ENCODE measurements at places on chromosomes 1 and 21.

GRCh38 chr1:53137729-53138128 is 4.7 kb downstream of the SLC1A7 start:
- no peak for DNase-seq

GRCh38 chr1:87686671-87687070 is 358.0 kb downstream of the LMO4 start:
- DNase-seq = no peak

GRCh38 chr1:183205196-183205781 is 19.2 kb downstream of the LAMC2 start:
- no peak for DNase-seq

GRCh38 chr1:92259350-92259749 is 39.4 kb downstream of the GLMN start:
- no peak for DNase-seq

DNA sequence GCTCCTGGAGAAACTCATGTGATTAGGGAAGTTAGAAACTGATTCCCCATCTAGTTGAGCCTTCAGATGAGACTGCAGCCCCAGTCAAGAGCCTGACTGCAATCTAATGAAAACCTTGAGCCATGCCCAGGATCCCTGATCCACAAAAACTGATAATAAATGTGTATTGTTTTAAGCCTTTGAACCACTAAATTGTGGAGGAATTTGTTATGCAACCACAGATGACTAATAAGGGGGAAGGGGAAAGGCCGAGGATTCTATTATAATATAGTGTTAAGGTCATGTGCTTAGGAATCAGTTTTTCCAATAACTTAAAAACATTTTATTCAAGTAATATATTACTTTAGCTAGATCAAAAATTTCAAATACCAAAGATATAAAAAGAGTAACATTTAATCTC is 52.8 kb upstream of the USP25 start:
- no peak for DNase-seq

GRCh38 chr1:76073481-76073880 is 1.1 kb upstream of the ST6GALNAC3 start:
- DNase-seq = no peak

- DNase-seq = no peak
Observed at GRCh38 chr1:219220945-219221344, 47.3 kb downstream of the LYPLAL1 start.

GRCh38 chr1:237556911-237557310 is 333.8 kb downstream of the ZP4 start:
- DNase-seq = no peak

GRCh38 chr1:209675565-209676154 is 448 bp downstream of the G0S2 start:
- peak; percentile 18 for DNase-seq

DNA sequence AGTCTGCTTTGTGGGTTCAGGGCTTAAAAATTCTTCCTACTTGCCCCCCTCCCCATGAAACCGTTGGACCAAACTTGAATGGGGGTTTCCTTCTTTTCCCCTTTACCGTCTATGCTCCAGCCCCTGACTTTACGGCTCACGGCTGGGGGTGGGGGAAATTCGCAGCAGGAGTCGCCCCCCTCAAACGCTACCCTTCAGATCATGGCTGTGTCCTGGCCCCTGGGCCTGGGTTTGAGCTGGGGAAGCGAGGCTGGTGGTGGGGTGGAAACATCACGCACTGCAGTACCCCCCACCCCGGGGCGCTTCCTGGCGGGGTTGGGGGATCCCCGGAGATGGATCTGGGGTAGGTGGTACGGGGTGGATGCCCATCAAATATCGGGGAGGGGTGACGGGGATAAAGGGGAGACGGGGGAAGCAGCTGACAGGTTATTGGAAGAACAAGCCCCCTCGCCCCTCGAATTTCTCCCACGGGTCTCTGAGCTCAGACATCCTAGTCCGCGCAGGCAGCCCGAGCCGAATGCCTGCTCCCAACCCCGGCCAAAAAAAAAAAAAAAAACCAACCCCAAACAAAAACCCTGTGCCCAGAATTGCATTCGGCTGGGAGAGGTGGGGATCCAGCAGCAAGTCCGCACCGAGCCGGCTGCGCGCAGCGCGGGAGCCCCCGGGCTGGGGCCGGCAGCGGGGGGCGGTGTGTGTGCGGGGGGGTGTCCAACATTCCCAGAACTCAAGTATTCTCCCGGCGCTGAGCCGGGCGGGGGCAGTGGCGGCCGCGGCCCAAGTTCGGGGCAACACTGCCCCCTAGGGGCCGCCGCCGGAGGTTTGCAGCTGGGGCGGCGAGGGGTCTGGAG is 59.0 kb upstream of the ACOT11 start:
- peak; percentile 76 for DNase-seq

DNA sequence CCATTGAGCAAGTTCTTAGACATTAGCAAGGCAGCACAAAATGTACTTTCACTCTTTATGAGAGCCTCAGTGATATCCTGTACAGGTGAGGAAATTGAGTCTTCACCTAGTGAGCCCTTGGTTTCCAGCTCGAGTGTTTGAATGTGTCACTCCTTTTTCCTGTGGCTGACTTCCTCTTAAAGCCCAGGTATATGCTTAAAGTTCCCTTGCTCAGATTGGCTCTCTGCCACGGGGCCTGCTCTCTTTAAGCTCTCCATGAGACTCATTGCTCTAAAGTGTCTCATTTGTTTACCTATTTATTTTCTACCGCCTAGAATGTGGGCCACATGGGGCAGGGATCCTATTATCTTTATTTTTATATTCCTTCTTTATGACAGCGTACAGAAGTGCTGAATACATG is 324.9 kb downstream of the SIPA1L2 start:
- DNase-seq = no peak

GRCh38 chr21:14569868-14570267 is 23.8 kb upstream of the SAMSN1 start:
- DNase-seq = no peak

GRCh38 chr1:46372431-46372830 is 21.7 kb upstream of the FAAH start:
- DNase-seq = no peak

DNA sequence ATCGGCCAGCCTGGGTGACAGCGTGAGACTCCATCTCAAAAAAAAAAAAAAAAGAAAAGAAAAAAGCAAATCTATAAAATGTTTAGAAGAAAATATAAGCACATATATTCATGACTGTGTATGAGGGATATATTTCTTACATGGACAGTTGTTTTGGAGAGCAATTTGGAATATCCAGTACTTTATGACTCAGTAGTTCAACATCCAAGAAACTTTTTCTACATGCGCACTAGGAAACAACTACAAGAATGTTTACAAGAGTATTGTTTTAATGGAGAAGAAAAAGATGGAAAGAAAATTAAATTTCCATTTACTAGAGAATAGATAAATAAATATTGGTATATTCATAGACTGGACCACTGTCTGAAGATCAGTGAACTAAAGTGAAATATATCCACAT is 77.5 kb downstream of the MAST2 start:
- no peak for DNase-seq

DNA sequence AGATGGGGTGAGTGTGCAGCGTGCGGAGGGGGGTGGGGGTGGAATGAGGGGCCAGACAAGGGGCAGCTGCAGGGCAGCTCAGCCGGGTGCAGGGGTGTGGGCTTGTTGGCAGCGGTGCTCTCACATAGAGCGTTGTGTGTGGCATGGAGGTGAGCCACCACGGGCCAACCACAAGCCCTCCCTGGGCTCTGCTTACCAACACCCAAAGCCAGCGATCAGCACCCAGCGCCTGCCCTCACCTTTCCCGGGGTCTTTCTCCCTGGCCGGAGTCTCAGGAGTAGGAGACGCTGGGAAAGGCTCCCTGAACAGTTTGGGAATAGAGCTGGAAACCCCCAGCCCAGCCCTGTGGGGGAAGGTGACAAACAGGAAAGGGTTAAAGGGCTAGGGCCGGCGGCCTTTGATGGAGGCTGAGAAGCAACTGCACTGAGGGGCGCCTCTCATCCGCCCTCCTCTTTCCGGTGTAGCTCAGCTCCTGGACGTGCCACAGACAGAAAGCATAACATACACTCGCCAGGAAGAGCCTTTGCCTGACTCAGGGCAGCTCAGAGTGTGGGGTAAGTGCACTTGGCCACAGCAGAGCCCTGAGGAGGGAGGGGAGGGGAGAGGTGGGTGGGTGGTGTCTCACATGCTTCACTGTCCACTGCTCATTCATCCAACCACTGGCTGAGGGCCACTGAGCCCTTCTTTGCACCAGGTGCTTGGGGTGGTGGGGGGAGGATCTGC is 577 bp downstream of the IKBKE start:
- peak; percentile 78 for DNase-seq

- DNase-seq = no peak
Observed at GRCh38 chr21:38990424-38990794, 184.7 kb downstream of the ETS2 start.

GRCh38 chr1:89516055-89516454 is 8.6 kb upstream of the LRRC8B start:
- no peak for DNase-seq

GRCh38 chr21:28418726-28419514 is 573.8 kb downstream of the LTN1 start:
- DNase-seq = no peak

- no peak for DNase-seq
Observed at GRCh38 chr1:9561429-9561828, 22.2 kb downstream of the SLC25A33 start.

DNA sequence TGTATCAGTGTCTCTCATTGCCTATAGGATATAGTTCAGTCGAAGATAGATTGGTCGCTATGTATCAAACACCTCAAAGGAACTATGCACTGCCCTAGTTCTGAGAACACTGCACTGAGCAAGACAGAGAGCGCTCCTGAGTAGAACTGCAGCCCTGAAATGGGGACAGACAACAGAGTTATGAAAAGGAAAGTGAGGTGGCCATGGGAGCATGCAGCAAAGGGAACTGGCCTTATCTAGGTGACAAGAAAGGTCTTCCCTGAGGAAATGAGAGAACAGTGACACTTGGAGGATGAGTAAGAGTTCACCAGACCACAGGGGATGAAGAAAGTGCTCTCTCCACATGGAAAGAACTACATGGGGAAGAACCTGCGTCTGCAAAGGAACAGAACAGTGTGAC is 7.5 kb upstream of the G0S2 start:
- DNase-seq = no peak

DNA sequence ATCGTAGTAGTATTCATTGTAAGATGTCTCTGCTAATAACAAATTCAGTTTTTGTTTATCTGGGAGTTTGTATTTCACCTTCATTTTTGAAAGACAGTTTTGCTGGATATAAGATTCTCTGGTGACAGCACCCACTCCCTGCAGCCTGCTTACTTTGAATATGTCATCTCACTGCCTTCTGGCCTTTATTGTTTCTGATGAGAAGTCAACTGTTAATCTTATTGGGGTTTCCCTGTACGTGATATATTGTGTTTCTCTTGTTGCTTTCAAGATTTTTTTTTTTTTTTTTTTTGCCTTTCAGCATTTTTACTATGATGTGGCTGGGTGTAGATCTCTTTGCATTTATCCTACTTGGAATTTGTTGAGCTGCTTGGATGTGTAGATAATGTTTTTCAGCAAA is 29.3 kb downstream of the MTF2 start:
- no peak for DNase-seq

DNA sequence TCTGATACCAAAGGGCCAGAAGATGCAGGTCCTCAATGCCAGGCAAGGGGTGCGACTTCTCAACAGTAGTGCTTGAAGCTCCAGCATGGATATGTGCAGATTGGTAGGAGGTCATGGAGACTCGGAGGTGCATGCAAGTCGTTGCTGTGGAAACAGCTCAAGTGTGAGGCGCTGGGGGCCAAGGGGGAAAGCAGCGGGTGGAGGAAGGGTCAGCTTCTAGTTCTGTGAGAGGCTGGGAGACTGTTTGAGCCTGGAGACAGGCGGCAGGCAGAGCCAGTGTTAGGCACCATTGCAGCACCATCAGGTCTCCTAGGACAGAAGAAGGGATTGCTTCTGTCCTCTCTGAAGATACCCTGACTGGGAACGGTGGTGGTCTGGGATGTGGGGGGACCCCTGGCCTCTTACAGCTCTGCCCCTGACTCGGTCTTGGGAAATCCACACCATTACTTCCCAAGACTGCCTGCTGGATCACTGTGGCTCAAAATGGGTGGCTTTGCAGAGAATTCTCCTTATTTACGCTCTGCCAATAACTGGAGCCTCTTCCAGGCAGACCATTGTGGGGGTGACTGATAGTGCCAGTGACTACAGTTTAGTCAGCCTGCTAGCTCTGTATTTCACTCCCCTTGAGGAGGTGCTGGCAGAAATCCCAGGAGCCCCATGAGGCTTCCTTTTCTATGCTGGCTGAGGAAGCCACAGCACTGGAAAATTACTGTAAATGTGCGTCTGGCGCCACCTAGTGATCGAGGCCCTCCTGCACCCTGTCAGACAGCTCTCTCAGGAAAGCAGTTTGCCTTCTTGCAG is 46.3 kb upstream of the VANGL1 start:
- peak; percentile 78 for DNase-seq

DNA sequence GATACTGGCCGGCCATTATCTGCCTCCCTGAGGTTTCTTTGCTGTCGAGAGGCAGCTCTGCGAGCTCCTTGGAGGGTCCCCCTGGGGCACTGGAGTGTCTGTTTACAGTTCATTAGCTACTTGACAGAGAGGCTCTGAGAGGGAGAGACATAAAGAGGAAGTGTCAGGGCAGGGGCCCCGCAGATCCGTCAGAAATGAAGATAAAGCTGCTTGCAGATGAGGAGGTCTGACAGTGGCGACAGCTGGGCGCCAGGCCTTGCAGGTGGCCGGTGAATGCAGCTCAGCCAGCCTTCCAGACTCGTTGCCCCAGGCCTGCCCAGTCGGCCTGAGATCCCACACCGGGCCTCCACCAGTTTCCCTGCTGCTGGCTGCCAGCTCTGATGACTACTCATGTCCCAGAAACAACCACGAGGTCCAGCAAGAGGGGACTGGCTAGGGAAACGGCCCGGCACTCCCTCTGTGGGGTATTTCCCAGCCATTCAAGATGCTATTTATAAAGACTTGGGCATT is 84.7 kb downstream of the DISP3 start:
- no peak for DNase-seq

GRCh38 chr1:27491748-27492700 is 2.1 kb upstream of the WASF2 start:
- peak; percentile 15 for DNase-seq

DNA sequence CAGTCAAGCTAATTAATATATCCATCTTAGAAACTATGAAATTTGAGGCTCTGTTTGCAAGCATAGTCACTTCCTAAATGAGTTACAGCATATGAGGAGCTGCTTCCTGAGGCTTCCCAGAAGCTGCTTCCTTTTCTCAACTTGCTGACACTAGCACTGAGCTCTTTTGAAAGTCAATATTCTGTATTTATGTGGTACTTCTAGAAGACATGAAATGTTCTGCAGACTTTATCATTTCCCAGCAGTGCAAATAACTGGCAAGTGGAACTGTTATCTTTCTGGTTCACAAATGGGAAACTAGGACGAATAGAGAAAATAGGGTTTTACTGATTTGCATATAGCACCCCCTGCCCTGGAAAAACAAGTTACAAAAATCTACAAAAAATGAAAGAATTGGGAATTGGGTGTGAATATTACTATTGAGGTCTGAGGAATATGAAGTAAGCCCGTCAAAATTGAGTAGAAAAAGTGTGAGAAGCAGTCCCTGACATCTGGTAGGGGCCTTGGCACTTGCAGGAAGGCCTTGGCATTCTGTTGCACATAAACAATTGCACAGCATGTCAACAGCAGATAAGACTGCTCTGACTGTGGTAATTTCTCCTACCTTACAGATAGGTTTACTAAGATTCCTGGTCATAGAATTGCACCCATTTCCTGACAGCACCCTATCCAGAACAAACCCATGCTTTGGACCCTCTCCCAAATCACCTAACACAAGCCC is 7.1 kb downstream of the GIPC2 start:
- no peak for DNase-seq

- no peak for DNase-seq
Observed at GRCh38 chr1:92933459-92933858, 27.8 kb downstream of the DIPK1A start.
